ENCODE measurements at places on chromosomes 11 and 22.

- no peak for DNase-seq
Measured at GRCh38 chr11:74818283-74818946, 69.8 kb downstream of the RNF169 start.

GRCh38 chr11:15985127-15985859, 371.1 kb downstream of the SOX6 start:
- DNase-seq = no peak

GRCh38 chr11:114027926-114028325, 31.6 kb upstream of the ZBTB16 start:
- no peak for DNase-seq

DNA sequence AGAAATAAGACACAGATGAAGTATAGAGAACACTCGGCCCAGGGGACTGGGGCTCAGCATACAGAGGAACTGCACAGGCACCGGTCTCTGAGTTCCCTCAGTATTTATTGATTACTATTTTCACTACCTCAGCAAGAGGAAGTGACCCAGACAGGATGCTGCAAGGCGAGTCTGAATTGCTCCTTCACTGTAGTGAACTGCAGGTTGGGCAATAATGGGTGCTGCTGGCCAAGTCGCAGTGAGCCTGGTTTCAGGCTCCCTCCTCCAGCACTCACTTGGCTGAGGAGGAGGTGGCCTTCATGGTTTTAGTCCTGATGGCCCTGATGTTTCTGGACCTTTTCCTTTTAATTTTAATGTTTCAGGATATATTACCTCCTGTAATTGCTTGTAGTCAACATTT, 10.4 kb downstream of the OR52K2 start:
- DNase-seq = no peak

- no peak for DNase-seq
Measured at GRCh38 chr22:43560651-43561050, 148.8 kb downstream of the MPPED1 start.

Data from NCI-H446 (cell line).